CD4-positive, alpha-beta T cell treated with Interleukin-2 at 100 ng/mL for 4 hours (primary cell): ENCODE measurements at places on chromosomes 2 and 18.

DNA sequence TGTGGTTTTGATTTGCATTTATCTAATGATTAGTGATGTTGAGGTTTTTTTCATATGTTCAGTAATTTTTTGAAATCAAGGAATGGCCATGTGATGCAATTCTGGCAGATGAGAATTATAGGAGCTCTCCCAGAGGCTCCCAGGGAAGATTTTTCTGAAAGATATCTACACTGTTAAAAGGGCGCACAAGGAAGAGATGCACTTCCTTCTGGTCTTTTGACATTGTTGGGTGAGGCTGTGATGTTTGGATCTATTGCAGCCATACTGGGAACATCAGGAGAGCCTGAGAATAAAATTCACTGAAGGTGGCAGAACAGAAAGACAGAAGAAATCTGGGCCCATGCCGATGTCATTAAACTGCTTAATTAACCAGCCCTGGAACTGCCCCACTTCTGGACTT, 108.5 kb downstream of the DDX1 start:
- DNase-seq, result no peak

DNA sequence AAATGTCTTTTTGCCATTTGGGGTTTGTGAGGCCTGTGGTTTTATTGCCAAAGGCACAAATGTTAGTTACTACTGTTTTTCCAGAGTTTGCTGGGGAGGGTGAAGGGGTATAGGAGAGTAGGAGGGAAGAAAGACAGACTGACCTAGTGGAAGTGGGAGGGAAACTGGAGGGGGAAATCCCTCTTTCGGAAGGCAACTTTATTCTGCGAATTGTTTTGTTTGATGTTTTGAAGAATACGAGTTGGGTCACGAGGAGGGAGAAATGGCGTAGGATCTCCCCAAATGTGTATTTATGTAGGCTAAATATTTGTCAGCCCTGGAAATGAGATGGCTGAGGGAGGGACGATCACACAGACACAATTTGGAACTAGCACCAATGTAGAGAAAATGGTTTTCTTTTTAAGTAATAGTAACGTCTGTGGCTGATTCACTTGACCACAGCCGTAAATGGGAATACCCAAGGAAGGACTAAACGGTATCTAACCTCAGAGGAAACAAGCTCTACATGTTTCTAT, 172.3 kb downstream of the ICOS start:
- peak; percentile 29 for DNase-seq

GRCh38 chr2:102848366-102848839, 86.6 kb downstream of the TMEM182 start:
- DNase-seq, result no peak

DNA sequence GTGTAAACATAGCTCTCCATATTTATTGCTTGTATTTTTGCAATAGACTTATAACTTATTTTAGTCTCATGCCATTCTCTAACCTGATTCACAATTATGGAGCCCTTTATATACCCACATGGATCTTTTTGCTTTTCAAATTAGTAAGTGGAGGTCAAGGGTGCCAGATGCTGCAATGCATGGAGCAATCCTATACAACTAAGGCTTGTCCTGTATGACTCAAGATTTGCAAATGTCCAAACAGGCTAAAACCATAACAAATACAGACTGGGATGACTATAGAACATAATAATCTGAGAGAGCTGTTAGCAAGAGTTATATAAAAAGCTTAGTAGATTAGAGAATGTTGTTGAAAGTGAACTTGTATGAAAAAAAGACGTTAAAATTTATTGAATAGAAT, 690.4 kb upstream of the NRXN1 start:
- DNase-seq, result no peak

- no peak for DNase-seq
These were observed 158.6 kb downstream of the SMAD7 start for GRCh38 chr18:48792141-48792540.

DNA sequence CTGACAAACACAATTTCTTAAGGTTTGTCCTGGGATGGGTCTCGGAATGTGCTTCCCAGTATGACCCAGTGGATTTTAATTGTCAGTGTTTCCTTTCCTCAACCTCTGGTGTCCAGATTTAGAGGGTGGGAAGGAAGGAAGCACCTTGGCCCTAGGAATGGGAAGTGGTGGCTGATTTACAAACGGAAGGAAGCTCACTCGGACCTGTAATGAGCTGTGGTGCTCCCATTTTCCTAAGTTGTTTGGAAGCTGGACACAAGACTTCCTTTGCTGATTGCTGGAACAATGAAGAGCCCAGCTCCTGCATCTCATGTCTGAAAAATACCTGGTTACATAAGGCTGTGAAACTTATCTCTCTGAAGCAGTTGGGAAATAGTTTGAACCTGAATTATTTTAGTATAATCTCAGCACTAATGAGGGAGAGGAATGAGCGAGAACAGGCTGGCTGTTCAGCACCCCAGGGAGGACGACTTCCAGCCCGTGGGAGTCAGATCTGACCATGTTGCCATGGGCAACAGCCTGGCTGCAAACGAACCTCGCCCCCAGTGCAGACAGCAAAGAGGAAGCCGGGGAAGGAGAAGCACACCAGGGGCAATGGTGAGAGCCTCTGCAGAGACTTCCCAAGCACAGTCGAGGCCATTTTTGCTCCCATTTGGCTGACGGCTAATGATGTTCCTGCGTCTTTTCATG, 74.4 kb upstream of the ASB18 start:
- no peak for DNase-seq

- DNase-seq, result peak; percentile 22
These were observed 24.0 kb downstream of the RAX start for GRCh38 chr18:59249199-59249774.

DNA sequence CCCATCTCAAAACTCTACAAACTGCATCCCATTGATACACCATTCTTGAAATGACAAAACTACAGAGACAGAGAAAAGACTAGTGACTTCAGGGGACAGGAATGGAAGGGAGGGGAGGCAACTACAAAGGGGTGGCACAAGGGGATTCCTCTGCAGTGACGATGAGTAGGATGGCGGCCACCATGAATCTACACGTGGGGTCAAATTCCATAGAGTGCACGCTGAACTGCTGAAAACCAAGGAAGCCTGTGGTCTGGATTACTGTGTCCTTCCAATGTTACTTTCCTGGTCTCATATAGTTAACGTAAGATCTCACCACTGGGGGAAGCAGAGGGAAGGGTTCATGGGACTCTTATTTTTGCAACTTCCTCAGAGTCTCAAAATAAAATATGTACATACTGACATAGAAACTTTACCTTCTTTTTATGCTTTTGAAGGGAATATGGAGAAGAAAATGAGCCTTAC, 23.6 kb downstream of the COX7A2L start:
- DNase-seq, result no peak

- DNase-seq, result no peak
These were observed 38.8 kb upstream of the DNER start for GRCh38 chr2:229752970-229753729.

DNA sequence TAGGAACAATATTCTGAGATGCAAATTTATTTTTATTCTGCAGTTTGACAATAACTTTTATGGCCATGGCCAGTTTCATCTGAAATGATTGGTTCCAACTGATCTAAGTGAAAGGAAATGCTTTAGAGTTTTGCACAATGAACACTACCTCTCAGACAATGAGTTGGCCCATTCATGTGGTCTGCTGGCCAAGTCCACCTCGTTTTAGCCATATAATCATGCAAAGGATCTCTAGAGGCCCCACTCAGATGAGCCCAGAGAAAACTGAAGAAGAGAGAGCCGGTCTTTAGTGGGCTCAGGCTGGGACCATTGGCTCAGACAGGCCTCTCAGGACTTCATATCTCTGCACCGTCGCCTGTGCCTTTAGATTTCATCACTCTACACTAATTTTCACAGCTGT, 254.7 kb downstream of the MREG start:
- DNase-seq, result no peak

- DNase-seq, result no peak
These were observed 37.9 kb upstream of the ASB1 start for GRCh38 chr2:238388794-238389193.

GRCh38 chr18:74152270-74152669, 3.9 kb downstream of the TIMM21 start:
- DNase-seq, result no peak

GRCh38 chr2:204753841-204754240, 208.6 kb downstream of the PARD3B start:
- DNase-seq, result no peak

- no peak for DNase-seq
These were observed 42.1 kb upstream of the MRPL19 start for GRCh38 chr2:75604484-75604883.

- no peak for DNase-seq
These were observed 98.1 kb downstream of the WDSUB1 start for GRCh38 chr2:159188449-159188848.

DNA sequence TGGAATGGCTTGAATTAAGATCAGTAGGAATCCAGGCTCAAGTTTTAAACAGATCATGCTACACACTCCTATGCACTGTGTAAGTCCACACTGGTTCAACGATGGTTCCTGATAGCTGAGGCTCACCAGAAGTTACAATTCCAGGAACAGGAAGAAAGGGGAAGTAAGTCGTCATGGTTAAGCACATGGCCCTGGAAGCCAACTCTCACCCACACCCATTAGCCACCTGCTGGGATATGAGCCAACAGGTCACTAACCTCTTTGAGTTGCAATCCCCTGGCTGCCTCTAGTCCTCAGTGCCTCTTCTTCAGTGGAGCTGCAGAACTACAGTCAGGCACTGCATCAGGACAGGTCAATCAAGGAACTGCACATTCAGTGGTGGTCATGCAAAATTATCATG, 133.5 kb downstream of the TMEM182 start:
- no peak for DNase-seq

DNA sequence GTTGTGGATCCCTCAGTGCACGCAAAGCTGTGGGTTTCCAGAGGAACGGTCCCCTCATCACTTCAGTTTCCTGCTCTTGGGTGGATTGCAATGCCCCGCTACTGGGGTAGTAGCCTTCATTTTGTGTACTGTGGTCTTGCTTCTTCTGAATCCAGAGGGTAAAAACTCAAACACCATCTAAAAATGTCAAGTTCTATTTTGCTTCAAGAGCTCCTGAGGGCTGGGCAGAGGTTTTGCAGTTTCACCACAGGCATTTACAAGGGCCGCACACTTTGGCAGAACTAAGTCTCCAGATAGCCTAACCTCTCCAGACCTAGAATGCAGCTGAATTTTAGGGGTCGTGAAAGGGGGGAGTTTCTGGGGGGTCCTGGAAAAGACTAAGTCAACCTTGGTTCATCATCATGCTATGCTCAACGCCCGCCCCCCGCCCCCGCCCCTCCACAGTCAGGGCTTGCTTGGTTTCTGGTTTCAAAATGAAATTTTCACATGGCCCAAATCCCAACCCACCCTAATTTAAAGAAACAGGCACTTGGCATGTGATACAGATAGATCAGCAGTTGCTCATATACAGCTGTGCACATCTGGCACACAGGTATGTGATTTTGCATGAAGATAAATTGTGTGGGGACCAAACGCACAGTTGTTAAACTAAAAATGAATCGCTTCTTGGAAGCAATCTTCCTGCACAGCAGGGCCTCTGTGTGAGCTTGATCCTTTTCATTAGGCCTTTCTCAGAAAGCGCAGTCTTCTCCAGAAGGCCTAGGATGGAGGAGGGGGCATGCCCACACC, 329.6 kb downstream of the OSR1 start:
- DNase-seq, result no peak

DNA sequence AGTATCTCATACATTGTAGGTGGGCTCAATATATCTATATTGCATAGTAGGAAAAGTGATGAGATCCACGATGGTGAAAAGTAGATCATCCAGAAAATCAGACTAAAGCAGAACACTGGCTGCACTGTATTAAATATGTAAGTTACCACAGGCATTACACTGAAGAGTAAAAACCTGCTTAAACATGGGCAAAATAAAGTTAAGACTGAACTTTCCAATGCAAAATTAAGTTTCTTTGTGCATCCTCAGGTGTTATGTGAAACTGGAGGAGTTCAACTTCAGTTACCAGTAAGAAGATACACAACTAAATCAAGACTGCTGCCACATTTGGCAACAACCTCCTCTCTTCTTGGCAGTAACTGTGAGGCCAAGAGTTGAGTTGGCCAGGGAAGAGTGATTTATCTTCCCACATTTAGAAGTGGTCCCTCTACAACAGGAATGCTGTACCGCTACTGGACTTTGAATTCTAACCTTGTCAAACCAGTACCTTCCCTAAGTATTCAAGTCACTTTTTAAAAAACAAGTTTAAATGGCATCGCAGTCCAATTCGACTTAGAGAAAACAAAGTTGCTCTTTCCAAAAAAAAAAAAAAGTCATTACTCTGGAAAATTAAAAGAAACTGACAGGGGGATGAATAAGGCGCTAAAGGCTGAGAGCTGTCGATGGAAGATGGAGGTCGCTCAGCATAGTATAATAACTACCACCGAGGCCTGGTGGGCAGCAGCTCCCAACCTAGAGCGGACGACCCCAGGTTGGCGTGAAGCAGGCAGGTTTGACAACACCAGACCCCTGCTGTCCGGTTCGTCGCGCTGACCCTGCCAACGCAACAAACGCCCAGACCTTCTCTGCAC, 1.1 kb downstream of the MAP4K3 start:
- DNase-seq, result no peak

- no peak for DNase-seq
These were observed 1.8 kb downstream of the MYO5B start for GRCh38 chr18:50192995-50193795.

- no peak for DNase-seq
These were observed 17.9 kb upstream of the CAVIN2 start for GRCh38 chr2:191864628-191865374.

DNA sequence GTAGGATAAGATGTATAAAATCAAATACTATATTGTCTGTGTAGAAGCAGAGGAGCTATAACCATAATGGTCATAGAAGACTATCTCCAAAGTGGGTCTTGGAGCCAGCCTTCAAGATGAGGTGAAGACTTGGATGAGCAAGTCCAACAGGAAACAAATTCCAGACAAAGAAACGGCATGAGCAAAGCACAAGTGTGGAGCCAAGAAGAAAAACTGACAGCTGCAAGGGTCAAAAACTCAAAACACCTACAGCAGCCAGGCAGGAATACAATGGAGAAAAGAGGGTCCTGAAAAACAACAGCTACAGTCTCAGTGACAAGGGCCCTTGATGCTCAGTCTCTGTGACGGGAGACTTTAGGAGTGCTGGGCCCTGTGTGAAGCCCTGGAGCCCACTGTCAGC, 102.4 kb downstream of the STK39 start:
- no peak for DNase-seq

DNA sequence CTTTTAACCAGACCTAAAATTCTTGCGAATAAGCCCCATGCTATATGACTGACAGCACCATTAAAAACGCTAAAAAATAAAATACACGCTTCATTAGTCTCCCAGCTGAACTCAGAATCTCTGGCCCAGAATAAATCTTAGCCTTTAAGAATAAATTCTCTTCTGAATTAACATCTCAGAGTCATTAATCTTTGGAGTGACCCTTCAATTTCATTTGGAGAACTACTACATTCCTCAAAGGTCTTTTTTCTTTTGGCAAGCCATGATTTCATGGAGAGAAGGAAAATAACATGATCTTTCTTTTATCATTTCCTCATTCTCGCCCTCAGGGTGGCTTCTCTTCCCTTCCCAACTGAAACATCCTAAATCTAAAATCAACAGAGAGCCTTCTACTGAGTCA, 259.0 kb downstream of the AFF3 start:
- no peak for DNase-seq

- DNase-seq, result no peak
These were observed 268.7 kb upstream of the TCF4 start for GRCh38 chr18:55856679-55857078.
